Regular cardiac myocyte (primary cell): ENCODE measurements at places on chromosomes 16 and 17. TPM values are rescaled to one million over a fixed set of nuclear protein-coding genes. Genes with fewer than 3 reads are reported as not detected.

The FCSK gene
- total RNA-seq, result 5.2 and 7.0 TPM in 2 replicates

The FBXO31 gene
- total RNA-seq, result 28.9 and 38.9 TPM in 2 replicates

The HOXB5 gene
- total RNA-seq, result under 0.01 TPM in 1 of 2 replicates, not detected in the other

The CCL8 gene
- total RNA-seq, result 0.56 TPM in 1 of 2 replicates, not detected in the other

The RANGRF gene
- total RNA-seq, result 5.4 and 20.1 TPM in 2 replicates

The GPRC5B gene
- 8.6 and 11.6 TPM in 2 replicates for total RNA-seq

The MRPL58 gene
- total RNA-seq, result 27.9 and 47.0 TPM in 2 replicates

The THUMPD1 gene
- total RNA-seq, result 83.7 and 93.9 TPM in 2 replicates

The KRTAP9-2 gene
- not detected in 2 replicates for total RNA-seq

The TBL3 gene
- total RNA-seq, result 27.1 and 56.0 TPM in 2 replicates

The ACE gene
- 1.2 and 2.5 TPM in 2 replicates for total RNA-seq

The KSR1 gene
- 26.3 and 38.3 TPM in 2 replicates for total RNA-seq

The CNGB1 gene
- total RNA-seq, result not detected in 2 replicates
